G401 (cell line): ENCODE measurements at places on chromosomes 11 and 22. TPM values are rescaled to one million over a fixed set of nuclear protein-coding genes. Genes with fewer than 3 reads are reported as not detected.

DNA sequence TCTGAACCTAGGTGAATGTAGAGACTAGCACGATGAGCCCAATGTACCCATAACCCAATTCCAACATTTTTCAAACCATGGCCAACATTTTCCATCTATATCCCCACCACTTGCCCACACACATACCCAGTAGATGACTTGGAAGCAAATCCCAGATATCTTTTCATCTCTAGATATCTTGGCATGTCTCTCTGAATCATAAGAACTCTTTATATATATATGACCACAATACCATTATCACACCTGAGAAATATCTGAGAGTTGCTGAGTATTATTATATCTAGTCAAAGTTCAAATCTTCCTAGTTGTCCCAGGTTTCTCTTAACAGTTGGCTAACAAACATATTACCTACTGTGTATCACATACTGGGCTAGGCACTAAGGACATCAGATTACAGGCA lies 37.9 kb upstream of the NFRKB start:
- DNase-seq, result no peak

- DNase-seq, result no peak
Observed at GRCh38 chr22:44667829-44668189, 34.2 kb upstream of the PRR5 start.

TH gene
- total RNA-seq, result 0.49 TPM in 1 of 2 replicates, not detected in the other

DNA sequence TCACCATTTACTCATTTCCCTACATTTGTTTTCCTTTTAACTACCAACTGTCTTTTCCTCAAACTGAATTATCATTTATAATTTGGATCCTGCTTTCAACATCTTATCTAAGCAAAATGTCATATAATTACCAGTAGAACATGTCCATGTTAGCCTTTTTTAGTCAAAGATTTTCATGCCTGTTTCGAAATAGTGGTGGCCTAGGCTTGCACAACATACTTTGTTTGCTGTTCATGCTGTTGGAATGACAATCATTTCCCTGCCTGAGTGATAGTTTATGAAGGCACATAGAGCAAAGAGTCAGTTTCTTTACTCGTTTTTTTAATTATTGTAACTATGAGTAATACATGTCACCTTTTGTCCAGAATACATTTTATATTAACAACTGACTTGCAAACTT lies 144.3 kb upstream of the ANO3 start:
- no peak for DNase-seq

DNAJB13 gene
- total RNA-seq, result 1.8 and 4.6 TPM in 2 replicates

DNA sequence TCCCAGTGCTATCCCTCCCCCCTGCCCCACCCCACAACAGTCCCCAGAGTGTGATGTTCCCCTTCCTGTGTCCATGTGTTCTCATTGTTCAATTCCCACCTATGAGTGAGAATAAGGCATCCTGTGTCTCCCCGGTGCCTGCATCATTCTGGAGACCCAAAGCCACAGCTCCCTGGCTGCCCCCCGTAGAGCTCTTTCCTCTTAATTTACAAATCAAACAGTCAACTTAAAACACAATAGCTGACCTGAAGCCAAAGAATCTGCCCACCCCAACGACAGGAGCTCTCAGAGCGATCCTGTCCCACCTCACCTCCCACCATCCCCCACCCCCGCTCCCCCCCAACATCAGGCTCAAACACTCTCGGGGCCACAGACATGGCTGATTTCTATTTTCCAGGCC lies 558.3 kb downstream of the BRD1 start:
- DNase-seq, result no peak

- no peak for DNase-seq
Observed at GRCh38 chr11:12755510-12756453, 81.6 kb downstream of the TEAD1 start.

MRGPRX4 gene
- total RNA-seq, result not detected in 2 replicates

DNA sequence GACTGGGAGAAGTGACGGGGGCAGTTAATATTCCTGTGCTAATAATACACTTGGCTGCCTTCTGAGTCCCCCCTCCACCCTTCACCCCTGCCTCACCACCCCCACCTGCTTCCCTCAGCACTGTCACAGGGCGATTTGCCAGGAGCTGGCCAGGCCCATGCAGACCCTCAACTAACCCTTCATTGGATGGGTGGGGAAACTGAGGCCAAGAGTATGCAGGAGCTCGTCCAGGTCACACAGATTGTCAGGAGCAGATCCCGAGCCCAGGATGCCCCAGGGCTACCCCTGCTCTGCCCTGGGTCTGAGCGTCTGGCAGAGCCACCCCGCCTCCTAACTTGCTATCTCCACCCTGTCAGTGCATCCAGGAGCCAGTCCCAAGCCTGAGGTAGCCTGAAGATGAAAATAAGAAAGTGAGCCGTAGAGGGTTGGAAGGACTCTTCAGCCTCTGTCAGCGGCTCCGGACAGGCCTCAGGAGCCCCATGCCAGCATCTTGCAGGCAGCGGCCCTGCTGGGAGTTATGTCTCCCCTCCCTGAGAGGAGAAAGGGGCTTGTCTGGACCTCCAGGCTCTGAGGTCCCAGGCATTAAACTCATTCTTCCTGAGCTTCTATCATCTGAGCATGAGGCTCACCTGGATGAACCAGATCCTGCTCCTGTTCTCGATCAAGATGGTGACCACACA lies 6.2 kb downstream of the TPBGL start:
- no peak for DNase-seq

ACTN3 gene
- total RNA-seq, result 32.1 and 42.0 TPM in 2 replicates

DNA sequence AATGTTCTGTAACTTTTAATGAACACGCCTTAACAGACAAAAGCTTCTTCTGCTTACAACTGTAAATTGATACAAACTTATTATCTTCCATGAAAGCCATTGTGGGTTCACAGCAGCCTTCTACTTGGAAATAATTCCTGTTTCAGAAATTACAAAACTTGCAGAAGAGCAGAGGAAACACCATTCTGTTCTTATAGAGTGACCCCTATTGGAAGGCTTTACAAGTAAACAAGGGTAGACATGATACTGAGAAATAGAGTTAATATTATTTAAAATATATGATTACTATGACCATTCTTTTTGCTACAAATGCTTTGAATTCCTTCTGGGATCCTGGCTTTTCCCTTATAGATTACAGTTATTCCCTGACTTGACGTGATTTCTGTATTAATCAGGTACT lies 32.4 kb upstream of the KCNA4 start:
- DNase-seq, result no peak

GRCh38 chr22:19047993-19048392 lies 74.2 kb downstream of the DGCR2 start:
- no peak for DNase-seq

PGA5 gene
- total RNA-seq, result not detected in 2 replicates

DNA sequence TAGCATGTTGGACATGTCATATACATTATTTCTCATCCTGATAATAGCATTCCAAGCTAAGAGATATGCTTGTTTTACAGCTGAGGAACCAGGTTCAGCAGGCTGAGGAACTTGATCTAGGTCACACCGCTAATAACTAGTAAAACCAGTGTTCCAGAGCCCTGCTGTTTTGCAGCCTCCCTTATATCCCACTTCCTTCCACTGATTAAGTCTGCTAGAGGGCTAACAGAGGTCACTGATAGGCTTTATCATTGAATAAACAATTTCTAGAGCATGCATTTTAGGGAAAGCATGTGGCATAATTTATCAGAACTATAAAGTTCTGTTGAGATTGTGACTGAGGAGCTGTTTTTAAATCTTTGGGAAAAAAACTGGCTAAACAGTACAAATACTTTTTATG lies 54.0 kb downstream of the UVRAG start:
- DNase-seq, result no peak

- peak; percentile 50 for DNase-seq
Observed at GRCh38 chr11:35318977-35319925, 100.1 kb downstream of the SLC1A2 start.

RIMBP3B gene
- 0.25 and 0.34 TPM in 2 replicates for total RNA-seq

DNA sequence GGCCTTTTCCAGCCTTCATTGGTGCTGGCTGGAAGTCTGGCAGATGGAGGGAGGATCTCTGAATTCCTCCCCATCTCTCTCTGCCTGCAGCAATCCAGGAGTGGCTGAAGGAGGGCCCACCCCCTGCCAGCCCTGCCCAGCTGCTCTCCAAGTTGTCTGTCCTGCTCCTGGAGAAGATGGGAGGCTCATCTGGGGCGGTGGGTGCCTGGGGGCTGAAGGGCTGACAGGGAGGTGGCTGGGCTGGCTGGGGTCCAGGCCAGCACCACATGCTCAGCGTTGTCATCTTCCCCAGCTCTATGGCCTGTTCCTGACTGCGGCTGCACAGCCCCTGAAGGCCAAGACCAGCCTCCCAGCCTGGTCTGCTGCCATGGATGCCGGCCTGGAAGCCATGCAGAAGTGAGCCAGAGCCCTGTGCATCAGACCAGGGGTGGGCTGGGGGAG lies 12.2 kb downstream of the TKFC start:
- peak; percentile 10 for DNase-seq

LARGE2 gene
- not detected in 2 replicates for total RNA-seq

DNA sequence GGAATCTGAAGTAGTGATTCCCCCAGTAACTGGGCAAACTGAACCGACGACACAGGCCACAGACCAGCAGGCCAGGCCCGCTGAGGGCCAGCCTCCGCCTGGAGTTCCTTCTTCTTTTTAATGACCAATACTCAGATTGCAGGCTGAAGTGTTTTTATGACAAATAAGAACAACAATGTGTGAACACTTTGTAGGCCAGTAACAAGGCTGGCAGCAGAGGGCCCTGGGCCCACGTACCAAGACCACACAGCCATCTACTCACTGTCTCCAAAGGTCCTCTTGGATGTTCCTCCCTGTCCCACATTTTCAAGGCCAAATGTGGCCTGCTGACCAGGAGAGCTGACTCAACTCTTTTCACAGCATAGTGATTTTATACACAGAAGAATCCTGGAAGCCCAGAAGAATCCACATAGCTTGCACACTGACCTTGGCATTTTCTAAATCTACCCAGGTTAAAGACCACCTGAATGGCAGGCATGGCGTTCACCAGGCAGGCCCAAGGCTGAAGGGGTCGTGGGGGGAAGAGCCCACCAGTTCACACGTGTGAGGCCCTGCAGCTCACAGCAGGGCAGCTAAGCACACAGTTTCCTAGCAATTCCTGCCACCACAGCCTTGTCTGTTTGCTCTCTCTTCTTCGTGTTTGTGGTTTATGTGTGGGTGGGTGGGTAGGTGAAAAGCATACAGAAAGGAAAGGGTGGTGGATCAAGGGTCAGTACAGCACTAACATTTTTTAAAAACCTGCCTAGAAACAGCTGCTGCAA lies 13.3 kb downstream of the SMCO4 start:
- no peak for DNase-seq

- peak; percentile 97 for DNase-seq
Observed at GRCh38 chr11:47524291-47524874, 28.5 kb downstream of the CELF1 start.

MUC6 gene
- not detected in 2 replicates for total RNA-seq

DNA sequence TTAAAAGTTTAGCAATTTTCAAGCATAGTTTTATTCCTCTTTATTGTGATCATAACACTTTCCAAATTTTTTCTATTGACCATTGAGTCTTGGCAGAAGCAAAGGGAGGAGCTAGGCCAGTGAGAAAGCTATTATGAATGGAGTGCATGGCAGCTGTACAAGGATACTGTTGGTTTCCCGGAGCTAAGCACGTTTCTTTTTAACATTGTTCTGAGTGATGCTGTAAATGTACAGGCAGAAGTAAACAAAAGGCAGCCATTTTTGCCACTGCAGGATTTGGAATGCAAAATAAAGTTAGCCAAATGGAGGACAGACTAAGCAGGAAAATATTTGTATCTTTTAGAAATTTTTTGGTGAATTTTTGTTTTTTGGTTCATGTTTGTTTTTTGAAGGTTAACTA lies 16.2 kb downstream of the CBL start:
- DNase-seq, result peak; percentile 43

STIP1 gene
- total RNA-seq, result 241 and 363 TPM in 2 replicates

GRCh38 chr11:115052601-115053000 lies 374.3 kb downstream of the NXPE2 start:
- no peak for DNase-seq

INPP5J gene
- total RNA-seq, result 0.74 and 3.0 TPM in 2 replicates

GRCh38 chr11:76512851-76513653 lies 68.2 kb downstream of the EMSY start:
- DNase-seq, result peak; percentile 20

TSG101 gene
- 71.3 and 111 TPM in 2 replicates for total RNA-seq

DNA sequence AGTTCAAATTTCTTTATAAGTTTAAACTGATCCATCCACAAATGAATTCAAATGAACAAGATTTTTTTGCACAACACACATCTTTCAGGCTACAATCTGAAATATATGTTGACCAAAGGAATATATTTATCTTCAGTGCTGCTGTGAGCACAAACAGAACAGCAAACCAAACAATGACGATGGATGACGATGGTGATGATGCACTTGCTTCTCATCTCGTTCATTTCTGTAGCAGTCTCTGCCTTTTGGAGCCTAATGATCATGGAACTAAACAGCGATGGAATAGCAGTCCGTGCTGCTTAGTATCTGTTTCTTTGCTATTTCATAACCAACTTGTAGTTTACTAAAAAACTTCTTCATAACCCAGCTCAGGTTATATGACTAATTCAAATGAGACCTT lies 220.7 kb upstream of the BLID start:
- DNase-seq, result no peak

DNA sequence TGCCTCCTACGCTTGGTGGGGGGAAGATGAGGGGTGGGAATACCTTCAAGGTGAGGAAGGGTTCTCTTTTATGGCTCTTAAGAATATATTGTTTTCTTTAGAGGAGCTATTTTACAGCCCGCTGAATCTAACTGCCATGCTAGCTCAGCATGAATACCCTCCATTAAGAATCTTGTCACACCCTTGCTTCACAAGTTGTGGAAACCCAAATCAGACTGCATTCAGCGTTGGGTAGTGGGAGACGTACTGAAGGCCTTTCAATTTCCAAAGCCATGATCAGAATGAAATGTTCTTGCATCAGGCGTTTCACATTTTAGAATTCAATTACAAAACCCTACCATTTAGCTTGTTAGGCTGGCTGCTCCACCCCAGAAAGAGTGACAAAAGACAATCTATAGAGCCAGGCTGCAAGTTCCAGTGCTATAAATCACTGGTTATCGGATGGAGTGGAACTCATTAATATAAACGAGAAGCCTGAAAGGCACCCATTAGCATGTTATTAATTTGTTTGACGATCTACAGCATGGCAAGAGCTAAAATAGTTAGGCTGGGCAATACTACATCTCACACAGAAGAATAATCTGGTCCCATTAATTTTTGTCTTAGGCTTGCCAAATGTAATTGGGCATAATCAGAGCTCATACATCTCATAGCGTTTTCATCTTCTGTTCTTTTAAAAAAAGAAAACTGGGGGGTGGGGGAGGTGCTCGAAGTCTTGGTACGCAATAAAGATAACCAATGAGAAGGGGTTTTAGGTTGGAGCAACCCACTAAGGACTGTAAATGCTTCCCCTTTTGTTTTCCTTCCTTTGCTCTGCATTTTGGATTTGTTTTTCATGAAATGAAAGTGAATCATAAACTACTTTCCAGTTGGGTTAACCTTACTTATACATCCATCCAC lies 57.5 kb downstream of the ABTB2 start:
- DNase-seq, result peak; percentile 3

DNA sequence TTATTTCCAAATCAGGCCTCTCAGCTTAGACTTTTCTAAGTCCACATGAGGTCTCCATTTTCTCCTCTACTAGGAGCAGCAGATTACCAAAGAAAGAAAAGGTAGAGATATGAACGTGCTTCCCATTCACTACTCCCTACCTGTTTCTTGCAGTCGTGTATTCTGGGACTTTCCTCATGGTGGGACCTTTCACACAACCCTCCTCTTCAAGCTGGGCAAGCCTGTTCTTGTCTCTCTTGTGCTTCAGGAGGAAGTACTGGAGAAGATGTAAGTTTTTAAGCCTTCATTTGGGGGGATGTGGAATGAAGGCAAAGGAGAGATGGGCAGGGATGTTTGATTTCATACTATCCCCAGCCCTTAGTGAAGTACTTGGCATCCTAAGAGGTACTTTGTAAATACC lies 128.8 kb upstream of the SESN3 start:
- no peak for DNase-seq

- peak; percentile 12 for DNase-seq
Observed at GRCh38 chr22:19903031-19903430, 38.5 kb upstream of the COMT start.
